ENCODE measurements at places on chromosomes 5 and 9.

- DNase-seq, result no peak
Observed at GRCh38 chr9:8724284-8725018, 924.9 kb upstream of the DMAC1 start.

DNA sequence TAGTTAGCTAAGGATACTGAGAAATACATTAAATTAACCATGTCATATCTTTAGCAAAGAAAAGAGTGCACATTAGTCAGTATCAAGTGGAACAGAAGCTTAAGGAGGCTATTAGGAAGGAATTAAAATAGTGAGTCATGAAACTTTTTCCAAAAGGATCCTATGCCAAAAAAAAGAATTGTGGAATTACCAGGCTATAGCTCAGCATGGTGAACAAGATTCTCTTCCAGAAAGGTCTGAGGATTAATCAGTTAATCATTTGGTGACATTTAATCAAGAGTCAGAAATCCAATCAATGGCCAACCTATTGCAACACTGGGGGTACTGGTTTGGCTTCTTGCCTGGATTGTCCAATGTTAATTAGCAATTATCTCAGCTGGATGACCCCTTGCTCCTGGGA lies 244.5 kb upstream of the NMUR2 start:
- DNase-seq, result no peak

GRCh38 chr9:27355166-27355565 lies 58.2 kb upstream of the EQTN start:
- no peak for DNase-seq

DNA sequence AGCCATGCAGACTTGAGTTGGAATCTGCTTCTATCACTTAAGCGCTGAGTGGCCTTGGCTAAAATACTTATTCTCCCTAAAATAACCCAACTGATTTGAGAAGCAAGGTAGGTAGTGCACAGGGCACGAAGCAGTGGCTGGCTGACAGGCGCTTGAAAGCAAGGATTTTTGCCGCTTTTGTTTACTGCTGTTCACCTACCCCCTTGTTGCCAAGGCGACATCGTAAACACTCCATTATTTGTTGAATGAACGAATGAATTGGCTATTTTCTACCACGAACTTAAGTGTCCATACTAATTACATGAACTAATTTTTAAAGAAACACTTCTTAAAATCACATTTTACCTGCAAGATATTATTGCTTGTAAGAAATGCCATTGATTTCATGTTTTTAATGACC lies 98.0 kb downstream of the ANKH start:
- DNase-seq, result no peak

DNA sequence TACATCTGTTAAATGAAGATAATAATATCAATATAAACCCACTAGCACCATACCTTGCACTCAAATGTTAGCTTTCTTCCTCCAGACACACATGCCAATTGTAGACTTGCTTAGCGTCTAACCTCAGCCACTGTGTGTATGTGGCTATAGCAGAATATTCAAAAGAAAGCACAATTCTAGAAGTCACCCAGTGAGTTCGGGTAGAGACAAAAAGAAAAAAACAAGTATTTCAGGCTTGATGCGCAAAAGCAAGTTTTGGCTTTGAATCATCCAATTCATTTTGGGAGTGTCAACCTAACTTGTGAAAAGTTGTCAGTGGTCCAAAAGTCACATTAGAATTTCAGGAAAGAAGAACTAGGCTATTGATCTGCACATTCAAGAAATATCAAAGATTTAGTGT lies 167.4 kb downstream of the PRELID2 start:
- DNase-seq, result no peak

DNA sequence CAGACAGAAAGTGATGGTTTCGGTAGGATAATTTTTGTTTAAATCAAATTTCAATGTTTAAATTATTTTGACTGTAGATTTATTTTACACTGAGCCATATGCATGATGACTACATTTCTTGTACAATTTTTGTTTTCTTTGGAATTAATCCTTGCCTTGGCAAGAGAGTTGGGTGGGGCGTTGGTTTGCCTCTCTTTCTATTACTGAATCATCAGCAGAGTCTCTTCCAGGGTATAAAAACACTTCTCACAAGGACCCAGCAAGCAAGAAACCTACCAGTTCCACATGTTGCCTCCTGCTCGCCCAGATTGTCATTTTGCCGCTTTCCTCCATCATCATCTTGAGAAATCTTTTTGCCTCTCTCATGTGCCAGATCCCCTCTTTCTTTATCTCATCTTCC lies 455.0 kb upstream of the DMAC1 start:
- no peak for DNase-seq

Data from NB4 (cell line).